ENCODE measurements at places on chromosomes 13 and 19.

DNA sequence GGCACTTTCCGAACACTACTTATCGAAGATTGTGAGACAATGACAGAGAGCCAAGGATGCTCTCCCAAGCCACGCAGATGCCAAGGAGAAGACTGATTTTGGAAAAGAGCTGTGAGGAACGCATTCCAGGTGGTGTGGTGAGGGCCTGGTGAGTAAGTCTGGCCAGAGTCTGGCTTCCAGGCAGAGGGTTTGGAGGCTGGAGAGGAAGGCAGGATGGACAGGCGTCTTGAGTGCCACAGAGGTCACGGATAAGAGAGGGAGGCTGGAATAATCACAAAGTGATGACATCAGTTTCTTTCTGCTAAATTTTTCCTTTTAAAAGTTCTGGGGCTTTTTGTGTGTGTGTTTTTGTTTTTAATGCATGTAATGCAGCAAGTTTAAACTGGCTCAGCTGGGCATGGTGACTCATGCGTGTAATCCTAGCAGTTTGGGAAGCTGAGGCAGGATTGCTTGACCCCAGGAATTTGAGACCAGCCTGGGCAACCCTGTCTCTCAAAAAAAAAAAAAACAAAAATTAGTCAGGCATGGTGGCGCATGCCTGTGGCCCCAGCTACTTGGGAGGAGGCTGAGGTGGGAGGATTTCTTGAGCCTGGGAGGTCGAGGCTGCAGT, 235.1 kb downstream of the NALCN start:
- no peak for DNase-seq

GRCh38 chr13:75798353-75799255, 162.5 kb downstream of the LMO7 start:
- DNase-seq = no peak

GRCh38 chr19:4371247-4372164, 28.1 kb downstream of the MPND start:
- DNase-seq = no peak

GRCh38 chr13:110023729-110024644, 237.6 kb upstream of the IRS2 start:
- no peak for DNase-seq

GRCh38 chr13:72920097-72920496, 138.2 kb downstream of the PIBF1 start:
- no peak for DNase-seq

GRCh38 chr13:67117010-67117550, 113.1 kb downstream of the PCDH9 start:
- DNase-seq = no peak

DNA sequence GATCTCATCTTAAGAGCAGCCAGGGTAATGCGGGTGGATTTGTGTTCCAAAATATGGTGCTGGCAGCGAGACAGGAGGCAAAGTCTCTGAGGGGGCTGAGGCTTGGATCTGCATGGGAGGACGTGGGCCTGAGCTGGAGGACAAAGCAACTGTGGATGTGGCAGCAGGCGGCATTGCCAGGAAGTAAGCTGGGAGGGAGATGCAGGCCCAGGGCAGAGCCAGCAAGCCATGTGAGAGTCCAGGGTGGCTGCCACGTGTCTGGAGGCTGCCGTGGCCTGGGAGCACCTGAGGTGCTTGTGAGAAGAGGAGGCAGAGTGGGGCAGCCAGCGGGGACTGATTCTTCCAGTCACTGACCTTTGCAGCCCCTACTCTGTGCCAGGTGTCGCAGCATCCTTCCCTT, 52.0 kb downstream of the DPF1 start:
- DNase-seq = no peak

GRCh38 chr13:45933203-45933908, 81.8 kb upstream of the SIAH3 start:
- DNase-seq = no peak

- DNase-seq = no peak
Measured at GRCh38 chr19:35514282-35514809, 897 bp upstream of the DMKN start.

GRCh38 chr13:33541962-33542308, 256.4 kb upstream of the STARD13 start:
- DNase-seq = no peak

- DNase-seq = no peak
Measured at GRCh38 chr19:30222428-30222873, 149.7 kb upstream of the ZNF536 start.

GRCh38 chr19:42150911-42151361, 18.7 kb upstream of the POU2F2 start:
- no peak for DNase-seq

DNA sequence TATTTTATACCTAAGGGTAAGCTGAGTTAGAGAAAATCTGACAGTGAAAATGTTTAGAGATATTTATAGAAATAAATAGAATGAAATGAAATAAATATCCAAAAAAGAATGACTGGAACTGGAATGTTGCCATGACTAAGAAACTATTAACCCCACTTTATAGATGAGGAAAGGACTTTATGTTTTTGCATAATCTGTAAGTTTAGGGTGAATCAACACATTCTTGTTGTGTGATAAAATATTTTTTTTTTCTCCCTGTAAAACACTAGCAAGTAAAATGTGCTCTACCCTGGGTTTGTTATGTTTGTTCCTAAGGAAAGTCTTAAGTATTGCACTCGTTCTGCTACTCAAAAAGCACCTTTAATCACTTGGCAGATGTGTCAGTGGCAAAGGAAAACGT, 83.8 kb upstream of the KL start:
- no peak for DNase-seq

Measured in central memory CD4-positive, alpha-beta T cell (primary cell).